ENCODE measurements at places on chromosomes 7 and 10.

- DNase-seq: no peak
Measured at GRCh38 chr10:42776681-42777080, 5.9 kb upstream of the BMS1 start.

GRCh38 chr10:87734987-87735827 is 75.5 kb downstream of the PAPSS2 start:
- DNase-seq: no peak

DNA sequence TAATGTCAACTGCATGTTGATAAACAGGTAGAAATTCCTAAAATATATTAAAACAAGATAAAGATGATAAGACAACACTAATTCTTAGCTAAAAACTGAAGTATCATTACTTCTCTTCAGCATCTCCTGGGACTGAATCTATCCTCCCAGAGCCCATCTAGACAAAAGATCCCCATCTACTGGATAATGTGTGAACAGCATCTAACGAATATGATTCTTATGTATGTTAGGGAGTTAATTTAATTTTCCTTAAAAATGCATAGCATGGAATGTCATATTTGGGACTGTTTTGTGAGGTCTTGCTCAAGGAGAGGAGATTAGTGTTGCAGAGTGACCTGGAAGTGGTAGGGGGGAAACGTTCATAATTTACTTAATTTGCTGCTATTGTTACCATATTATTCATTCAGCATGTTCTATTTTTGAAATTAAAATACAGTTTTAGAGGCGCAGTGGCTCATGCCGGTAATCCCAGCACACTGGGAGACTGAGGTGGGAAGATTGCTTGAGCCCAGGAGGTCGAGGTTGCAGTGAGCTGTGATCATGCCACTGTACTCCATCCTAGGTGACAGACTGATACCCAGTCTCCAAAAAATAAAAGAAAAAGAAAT is 305.1 kb upstream of the CSTF2T start:
- no peak for DNase-seq

- DNase-seq: no peak
Measured at GRCh38 chr10:13670311-13670710, 83.5 kb downstream of the PRPF18 start.

- DNase-seq: no peak
Measured at GRCh38 chr7:131100357-131101054, 227.2 kb upstream of the MKLN1 start.

DNA sequence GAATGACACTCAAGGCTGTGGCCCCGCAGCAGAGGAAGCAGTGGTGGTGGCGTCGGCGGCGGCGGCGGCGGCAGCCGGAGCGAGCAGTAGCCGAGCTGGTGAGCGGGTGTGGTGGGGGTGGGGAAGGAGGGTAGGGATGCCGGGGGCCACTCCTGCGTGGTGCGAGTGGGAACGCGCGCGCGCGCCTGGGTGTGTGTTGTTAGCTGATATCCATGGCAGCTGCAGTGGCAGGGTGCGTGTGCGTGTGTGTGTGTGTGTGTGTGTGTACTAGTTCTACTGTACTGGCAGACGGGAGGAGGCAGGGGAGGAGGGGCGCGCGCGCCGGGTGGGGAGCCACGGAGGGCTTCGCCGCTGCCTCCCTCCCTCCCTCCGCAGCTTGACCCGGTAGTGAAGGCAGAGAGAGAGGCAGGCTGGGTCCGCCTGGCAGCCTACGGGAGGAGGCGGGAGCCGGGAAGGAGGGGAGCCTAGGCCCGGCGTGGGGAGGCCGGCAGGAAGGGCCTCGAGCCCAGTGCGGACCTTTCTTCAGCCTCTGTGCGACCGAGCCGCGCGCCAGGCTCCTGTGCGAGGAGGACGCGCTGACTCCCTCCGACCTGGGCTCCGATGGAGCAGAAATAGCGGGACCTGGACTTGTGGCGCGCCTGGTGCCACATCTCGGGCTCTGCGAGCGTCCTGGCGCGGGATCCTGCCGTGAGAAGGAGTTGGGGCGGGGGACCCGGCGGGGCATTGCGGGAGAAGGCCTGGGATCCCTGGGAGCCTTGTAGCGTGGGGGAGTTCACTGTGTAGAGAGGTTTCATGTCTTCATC is at the start of gene MAGI2:
TSS of gene MAGI2 (minus strand) at position 110 of the 803 bp plus-strand sequence. CDS start 347 bp downstream, outside the sequence.
- DNase-seq: peak; percentile 16

DNA sequence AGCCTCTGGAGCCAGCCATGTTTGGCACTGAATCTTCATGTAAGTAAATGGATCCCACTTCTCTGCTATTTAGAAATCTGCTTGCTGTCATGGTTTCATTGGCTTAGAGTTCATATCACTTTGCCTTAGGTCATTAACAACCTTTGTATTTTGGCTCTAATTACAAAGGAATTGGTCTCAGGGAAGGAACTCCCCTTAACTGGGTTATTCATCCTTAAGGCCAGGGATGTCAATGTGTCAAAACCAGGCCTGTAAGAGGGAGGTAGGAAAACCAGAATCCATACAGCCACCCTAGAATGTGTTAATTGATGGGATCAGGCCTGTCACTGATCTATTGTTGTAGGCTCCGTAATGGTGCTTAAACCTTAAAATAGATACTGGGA is 67.3 kb downstream of the ST7 start:
- DNase-seq: no peak

- no peak for DNase-seq
Measured at GRCh38 chr10:100482834-100483185, 20.0 kb downstream of the WNT8B start.

DNA sequence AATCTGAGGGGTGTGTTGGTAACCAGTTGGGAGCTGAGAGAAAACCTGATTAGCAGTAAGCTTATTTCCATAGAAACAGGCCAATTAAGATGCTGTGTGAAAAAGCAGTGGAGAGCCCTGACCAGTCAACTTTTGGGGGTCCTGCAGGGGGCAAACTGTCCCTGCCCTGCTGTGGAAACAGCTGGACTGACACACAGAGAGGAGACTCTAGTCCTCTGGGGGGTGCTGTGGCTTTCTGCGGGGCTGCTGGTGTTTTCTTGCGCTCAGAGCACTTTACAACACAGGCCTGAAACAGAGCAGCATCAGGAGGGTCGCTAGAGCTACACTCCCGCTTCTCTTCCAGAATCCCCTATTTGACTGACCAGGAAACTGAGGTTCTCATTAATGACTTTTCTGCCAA is 546.9 kb upstream of the GALNT17 start:
- DNase-seq: no peak

GRCh38 chr7:100673942-100674410 is 436 bp downstream of the GNB2 start:
- DNase-seq: no peak

DNA sequence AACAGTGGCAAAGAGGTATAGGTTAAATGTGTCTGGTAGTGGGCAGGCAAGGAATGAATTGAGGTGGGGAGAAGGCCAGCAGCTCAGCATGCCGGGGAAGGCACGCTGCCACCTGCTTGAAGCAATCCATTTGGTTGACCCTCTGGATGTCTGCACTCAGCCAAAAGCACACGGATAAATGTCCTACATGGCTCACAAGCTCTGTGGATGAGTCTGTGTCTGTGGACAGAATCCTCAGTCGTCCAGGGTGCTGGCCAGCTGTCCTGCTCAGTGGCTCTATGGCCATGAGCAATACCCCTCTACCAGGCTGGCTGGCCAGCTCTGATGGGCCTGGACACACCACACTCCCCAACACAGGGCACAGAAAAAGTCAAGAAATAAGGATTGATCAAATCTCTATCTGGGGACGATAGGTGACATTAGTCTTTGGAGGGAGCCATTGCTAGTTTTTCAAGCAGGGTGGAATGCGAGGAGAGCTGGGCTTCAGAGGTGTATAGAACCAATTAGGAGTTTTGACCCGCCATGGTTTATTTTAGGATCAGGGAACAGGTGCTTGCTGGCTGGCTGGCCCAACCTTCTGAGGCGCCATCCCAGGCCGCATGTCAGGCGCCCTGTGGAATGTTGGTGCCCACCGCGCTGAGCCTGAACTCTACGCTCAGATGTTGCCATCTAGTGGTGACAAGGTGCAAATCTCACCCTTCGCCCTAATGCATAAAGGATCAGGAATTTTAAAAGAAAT is 493.4 kb downstream of the TNS3 start:
- no peak for DNase-seq

- no peak for DNase-seq
Measured at GRCh38 chr7:101165075-101165957, at the start of gene VGF. Gene VGF (minus strand): TSS chr7:101165569. CDS start chr7:101164843, 726 bp downstream.

DNA sequence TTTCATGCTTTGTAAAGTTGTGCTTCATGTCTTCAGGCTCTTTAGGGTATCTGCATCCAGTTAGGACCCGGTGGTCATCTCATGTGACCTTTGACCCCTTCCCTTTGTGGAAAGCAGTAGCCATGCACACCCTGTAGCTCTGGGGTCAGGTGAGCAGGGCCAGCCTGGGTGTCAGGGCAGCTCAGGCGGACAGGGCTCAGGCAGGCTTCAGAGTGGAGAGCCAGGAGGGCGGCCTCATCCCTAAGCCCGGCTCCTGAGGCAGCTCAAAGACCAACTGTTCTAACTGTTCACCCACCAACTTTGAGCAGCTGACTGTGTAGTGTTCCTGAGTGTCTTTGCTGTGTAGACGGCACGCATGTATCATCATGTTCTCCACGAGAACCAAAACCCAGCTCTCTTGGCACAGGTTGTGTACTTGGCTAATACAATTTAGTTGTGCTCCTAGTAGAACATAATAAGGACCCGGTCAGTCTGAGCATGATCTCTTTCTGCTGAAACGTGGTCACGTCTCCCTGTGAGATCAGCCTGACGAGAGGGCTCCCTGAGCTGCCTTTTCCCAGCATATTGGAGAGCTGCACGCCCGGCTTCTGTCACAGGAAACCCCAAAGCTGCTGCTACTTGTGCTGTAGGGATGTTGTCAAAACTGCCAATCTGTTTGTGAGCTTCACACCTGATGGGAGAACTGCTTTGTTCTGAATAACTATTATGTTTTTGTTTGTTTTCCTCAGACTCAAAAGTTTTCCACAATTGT is 30.0 kb downstream of the EEPD1 start:
- DNase-seq: no peak

GRCh38 chr7:16398146-16399017 is 23.0 kb downstream of the CRPPA start:
- no peak for DNase-seq

GRCh38 chr10:73732931-73733623 is 11.1 kb upstream of the SEC24C start:
- no peak for DNase-seq

DNA sequence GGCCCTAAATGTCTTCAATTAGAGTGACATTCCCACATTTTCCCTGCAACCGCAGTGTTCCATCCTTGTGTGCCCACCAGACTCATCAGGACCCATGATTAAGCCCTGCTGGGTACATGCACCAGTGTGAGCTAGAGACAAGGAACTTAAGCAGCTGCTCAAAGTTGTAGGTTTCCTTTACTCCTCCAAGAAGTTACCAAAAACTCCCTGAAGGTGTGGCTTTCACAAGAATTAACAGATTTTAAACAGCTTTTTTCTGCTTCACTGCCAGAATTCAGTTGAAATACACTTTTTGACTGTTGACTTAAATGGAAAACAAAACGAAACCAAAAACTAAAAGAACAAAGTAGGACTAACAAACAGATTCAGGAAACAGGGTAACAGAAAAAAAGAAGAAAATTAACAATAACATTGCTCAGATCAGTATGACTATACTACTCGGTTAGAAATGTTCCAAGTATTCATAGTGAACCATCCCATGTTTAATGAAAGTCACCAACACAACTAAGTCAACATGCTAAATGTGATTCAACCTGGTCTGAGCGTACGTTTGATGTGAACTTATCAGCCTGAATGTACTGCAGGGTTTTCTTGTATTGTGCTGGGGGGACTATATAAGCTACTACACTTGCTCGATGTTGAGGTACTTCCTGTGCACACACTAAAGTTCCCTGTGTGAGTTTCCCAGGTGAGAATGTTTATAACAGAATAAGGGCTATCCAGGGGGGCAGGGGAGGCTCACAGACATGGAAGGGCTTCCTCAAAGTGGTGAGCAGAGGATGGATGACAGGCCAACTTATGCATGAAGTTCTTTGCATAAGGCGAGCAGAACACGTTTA is 22.2 kb downstream of the SLC37A3 start:
- no peak for DNase-seq

DNA sequence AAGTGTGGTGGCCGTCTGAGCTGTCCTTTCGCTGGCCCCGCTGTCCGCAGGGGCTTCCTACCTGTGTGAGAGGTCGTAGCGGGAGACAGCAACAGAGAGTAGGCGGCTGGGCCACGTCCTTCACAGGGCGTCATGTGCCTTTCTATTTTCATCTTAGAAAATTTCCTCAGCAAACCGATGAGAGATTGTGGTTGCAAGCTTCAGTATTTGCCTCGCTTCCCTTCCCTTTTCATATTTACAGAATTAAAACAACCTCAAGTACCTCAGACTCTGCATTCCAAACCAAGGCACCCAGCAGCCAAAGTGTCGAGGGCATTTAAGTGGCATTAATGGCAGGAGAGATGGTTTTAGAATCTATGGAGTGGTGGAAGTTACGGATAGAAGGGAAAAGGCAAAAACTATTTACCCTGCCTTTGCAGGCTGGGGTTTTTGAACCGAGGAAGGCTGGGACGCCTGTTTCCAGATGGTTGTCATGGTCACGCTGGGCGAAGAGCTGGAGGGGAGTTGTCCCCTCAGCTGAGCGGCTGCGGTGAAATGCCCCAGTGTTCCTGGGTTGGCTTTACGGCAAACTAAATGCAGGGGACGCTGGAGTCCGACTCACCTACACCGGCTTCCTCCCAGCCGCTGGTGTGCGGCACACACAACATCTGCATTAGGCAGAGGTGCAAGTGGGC is 41.9 kb downstream of the WIPI2 start:
- no peak for DNase-seq

GRCh38 chr10:111298031-111298430 is 221.2 kb downstream of the ADRA2A start:
- no peak for DNase-seq

GRCh38 chr7:132742189-132742612 is 165.9 kb upstream of the PLXNA4 start:
- DNase-seq: no peak

- no peak for DNase-seq
Measured at GRCh38 chr7:76193883-76194282, 7.8 kb upstream of the SRRM3 start.

DNA sequence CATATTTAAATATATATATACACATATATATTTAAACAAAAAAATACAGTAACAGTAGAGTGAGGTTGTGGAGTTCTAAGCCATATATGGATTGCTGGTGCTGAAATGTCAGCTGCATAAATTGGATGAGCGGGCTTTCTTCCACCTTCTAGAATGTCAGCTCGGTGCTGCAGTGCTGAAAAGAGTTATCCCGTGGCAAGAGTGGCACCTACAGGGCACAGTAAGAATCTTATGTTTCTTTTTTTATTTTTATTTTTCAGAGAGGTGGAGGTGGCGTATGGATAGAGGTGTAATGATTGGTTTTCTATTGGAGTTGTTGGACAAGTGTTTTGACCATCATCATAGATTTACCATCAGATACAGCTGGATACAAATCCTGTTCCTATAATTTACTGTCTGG is 86.2 kb upstream of the DYNC1I1 start:
- DNase-seq: no peak

DNA sequence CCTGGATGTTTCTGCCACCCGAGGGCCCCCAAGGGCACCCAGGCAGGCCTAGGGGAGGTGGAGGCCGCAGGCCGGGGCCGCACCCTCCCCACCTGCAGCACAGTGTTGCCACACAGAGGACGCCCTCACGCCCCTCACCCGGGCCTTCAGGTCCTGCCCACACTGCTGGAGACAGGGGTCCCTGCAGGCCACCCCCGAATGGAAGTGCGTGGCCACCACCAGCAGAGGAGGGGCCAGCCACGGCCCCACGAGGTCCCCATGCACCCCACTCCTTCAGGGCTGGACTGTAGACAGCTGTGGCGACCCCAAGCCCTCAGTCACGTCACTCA is 35.4 kb downstream of the ADAP1 start:
- DNase-seq: no peak

GRCh38 chr7:87600130-87601124 is at the start of gene ABCB1:
Gene ABCB1 (minus strand): TSS chr7:87600884. CDS start chr7:87600184, 700 bp downstream.
- no peak for DNase-seq

GRCh38 chr7:84138411-84138810 is 56.2 kb downstream of the SEMA3A start:
- DNase-seq: no peak
